ENCODE measurements at places on chromosomes 2 and 18. TPM values are rescaled to one million over a fixed set of nuclear protein-coding genes. Genes with fewer than 3 reads are reported as not detected.
A peak's percentile ranks its signal among the peaks of the same experiment; 100 is the strongest.

GRCh38 chr2:165803123-165803760, 9.2 kb upstream of the GALNT3 start:
- peaks cover 3% of the 10 kb centered on the region for H3K27me3 ChIP-seq
- no peak overlapping the region for H3K27ac ChIP-seq
- DNase-seq, result no peak
- H3K36me3 ChIP-seq, result no peaks in the 10 kb centered on the region

DNA sequence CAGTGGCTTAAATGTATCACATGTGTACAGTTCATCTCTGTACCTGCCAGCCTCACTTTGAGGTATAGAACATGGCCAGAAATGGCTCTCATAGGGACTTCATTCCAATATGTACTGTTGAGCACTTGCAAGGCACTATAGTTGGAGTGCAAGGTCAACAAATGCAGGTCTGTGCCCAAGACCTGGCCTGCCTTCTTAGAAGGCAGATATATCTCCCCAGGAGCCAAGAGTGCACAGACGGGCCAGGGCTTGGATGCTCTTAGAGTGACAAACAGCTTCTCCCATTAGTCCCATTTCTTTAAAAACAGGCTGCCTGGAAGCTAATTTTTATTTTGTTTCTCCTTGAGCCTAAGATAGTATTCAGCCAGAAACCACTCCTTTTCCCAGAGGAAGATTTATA, 7.3 kb downstream of the TEX261 start:
- H3K4me3 ChIP-seq, result no peak overlapping the region
- H3K4me1 ChIP-seq, result peaks cover 16% of the 10 kb centered on the region
- no peak overlapping the region for H3K27ac ChIP-seq
- H3K27me3 ChIP-seq, result no peaks in the 10 kb centered on the region

- no peak overlapping the region for H3K27ac ChIP-seq
- no peaks in the 10 kb centered on the region for H3K36me3 ChIP-seq
- H3K4me3 ChIP-seq, result no peak overlapping the region
- no peaks in the 10 kb centered on the region for H3K4me1 ChIP-seq
These were observed 192.2 kb upstream of the LRRTM1 start for GRCh38 chr2:80496775-80497174.

DNA sequence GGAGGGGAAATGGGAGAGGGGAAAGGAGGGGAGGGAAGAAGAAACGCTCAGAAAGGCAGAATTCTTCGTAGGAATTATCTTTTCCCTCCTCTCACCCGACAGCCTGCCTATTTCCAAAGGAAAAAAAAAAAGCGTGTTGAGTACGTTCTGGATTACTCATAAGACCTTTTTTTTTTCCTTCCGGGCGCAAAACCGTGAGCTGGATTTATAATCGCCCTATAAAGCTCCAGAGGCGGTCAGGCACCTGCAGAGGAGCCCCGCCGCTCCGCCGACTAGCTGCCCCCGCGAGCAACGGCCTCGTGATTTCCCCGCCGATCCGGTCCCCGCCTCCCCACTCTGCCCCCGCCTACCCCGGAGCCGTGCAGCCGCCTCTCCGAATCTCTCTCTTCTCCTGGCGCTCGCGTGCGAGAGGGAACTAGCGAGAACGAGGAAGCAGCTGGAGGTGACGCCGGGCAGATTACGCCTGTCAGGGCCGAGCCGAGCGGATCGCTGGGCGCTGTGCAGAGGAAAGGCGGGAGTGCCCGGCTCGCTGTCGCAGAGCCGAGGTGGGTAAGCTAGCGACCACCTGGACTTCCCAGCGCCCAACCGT, at the start of gene GAD1:
TSS of gene GAD1 (plus strand) at position 384 of the 589 bp plus-strand sequence. CDS start 1,705 bp downstream, outside the sequence.
- peak within 1 kb of the TSS; percentile 84 for H3K4me3 ChIP-seq
- no peak within 1 kb of the TSS for H3K27ac ChIP-seq
- DNase-seq, result peak; percentile 73
- H3K4me1 ChIP-seq, result peaks cover 52% of the 10 kb centered on the region

GRCh38 chr18:63329431-63330145, 10.0 kb upstream of the BCL2 start:
- peaks cover 1% of the 10 kb centered on the region for H3K4me1 ChIP-seq
- H3K27ac ChIP-seq, result no peak overlapping the region
- peaks cover 15% of the 10 kb centered on the region for H3K36me3 ChIP-seq
- H3K4me3 ChIP-seq, result no peak overlapping the region

- H3K4me3 ChIP-seq, result no peak overlapping the region
- DNase-seq, result no peak
These were observed 80.0 kb downstream of the ETAA1 start for GRCh38 chr2:67476809-67477790.

KLHL29 gene
- 1.6 TPM for total RNA-seq

BOLL gene
- not detected for total RNA-seq

ASB3 gene
- 32.1 TPM for total RNA-seq

STAT4 gene
- 177 TPM for total RNA-seq

UGT1A3 gene
- not detected for total RNA-seq

Data from activated naive CD8-positive, alpha-beta T cell treated with anti-CD3 and anti-CD28 coated beads, Interleukin-2, amount 10 ng/mL, durations not matched to agents 7 days and 5 days (primary cell).